ENCODE measurements at places on chromosomes 2 and 18.

DNA sequence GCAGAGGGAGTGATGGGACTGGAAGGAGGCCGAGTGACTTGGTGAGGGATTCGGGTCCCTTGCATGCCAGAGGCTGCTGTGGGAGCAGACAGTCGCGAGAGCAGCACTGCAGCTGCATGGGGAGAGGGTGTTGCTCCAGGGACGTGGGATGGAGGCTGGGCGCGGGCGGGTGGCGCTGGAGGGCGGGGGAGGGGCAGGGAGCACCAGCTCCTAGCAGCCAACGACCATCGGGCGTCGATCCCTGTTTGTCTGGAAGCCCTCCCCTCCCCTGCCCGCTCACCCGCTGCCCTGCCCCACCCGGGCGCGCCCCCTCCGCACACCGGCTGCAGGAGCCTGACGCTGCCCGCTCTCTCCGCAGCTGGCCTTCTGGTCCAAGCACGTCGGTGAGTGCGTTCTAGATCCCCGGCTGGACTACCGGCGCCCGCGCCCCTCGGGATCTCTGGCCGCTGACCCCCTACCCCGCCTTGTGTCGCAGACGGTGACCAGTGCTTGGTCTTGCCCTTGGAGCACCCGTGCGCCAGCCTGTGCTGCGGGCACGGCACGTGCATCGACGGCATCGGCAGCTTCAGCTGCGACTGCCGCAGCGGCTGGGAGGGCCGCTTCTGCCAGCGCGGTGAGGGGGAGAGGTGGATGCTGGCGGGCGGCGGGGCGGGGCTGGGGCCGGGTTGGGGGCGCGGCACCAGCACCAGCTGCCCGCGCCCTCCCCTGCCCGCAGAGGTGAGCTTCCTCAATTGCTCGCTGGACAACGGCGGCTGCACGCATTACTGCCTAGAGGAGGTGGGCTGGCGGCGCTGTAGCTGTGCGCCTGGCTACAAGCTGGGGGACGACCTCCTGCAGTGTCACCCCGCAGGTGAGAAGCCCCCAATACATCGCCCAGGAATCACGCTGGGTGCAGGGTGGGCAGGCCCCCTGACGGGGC lies 4.6 kb downstream of the PROC start:
- DNase-seq: no peak

DNA sequence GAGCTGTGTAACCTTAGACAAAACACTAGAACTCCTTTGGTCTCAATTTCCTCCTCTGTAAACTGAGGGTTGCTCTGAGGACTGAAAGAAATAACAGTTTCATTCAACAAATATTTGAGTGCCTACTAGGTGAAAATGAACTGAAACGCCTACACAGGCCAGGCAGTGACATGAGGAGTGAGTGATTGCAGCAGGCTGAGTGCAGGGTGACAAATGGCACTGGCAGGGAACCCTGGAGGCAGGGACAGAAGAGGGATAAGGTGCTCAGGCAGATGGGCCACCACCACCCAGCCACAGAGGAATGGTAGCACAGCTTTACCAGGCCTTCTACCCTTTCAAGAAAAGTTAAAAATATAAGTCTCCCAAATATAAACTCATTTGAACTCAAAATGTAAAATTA lies 11.5 kb upstream of the RNU4ATAC start:
- no peak for DNase-seq

DNA sequence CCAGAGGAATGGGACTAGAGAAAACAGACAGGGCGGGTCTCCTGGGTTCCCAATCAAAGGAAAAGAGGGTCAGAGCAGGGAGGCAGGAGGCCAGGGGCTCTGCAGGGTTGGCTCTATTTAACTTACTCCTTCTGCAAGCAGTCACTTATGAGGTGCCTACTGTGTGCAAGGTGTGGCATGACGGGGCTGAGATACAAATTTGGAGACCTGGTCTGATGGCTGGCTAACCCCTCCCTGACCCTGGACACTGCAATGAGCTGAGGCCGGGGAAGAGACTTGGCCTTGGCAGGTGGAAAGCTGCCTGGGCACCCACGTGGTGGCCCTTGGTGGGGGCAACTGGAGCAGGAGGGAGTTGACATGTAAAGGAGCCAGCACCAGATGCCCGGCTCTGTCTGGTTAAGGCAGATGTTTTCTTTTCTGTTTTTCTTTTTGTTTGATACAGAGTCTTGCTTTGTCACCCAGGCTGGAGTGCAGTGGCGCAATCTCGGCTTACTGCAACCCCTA lies 148.5 kb upstream of the GATA6 start:
- DNase-seq: no peak

DNA sequence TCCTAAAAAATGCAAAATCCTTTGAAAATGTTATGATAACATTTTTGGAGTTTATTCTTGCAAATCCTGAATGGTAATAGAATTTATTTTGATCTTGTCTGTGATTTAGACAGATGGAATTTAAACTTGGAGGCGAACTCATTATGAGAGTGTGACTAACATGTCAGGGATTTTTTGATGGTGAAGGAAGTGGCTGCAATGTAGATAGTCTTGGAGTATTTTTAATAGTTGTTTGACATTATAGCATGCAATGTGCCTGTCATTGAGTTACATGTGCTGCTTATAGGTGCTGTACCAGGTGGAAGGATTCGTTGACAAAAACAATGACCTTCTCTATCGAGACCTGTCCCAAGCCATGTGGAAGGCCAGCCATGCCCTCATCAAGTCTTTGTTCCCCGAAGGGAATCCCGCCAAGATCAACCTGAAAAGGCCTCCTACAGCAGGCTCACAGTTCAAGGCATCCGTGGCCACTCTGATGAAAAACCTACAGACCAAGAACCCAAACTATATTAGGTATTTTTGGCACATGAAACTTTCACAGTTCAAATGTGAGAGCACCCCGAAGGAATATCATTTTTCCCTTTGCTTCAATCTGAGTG lies 141.8 kb downstream of the MYO1B start:
- no peak for DNase-seq

- no peak for DNase-seq
Observed at GRCh38 chr2:101160454-101160853, 9.3 kb upstream of the TBC1D8 start.

GRCh38 chr2:138615257-138615656 lies 113.7 kb downstream of the SPOPL start:
- no peak for DNase-seq

- DNase-seq: no peak
Observed at GRCh38 chr2:15800495-15801329, 139.6 kb upstream of the MYCN start.

DNA sequence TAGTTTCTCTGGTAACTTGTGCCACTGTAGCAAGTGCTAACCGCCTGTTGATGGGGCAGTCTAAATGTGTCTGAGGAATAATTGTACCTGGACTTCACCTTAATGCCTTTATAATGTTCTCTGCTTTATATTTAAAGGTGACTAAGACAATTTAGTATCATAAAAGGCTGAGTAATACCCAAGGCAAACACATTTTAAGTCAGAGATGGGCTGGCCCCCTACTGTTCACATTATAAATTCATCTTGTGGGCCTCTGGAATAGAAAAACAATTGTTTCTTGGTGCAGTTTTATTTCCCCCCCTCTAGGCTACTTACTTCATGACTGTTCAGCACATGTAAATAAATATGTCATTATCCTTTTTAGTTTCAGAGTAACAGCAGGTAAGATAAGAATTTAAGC lies 559.3 kb upstream of the PIK3C3 start:
- no peak for DNase-seq

DNA sequence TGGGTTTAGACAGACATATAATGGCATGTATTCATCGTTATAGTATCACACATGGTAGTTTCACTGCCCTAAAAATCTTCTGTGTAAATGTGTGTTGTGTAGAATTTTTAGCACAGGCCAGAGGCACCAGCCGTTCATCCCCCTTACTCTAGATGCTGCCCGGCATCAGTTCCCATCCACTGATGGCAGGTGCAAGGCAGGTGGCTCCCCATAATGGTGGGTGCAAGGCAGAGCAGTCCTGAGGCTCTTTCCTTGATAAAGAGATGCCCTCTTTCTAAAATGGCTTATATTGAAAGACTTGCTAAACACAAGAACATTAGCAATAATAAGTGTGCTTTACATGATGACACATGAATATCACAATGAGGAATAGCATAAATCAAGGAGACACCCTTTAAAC lies 508.5 kb downstream of the EPHA4 start:
- no peak for DNase-seq

GRCh38 chr2:46366668-46367052 lies 69.5 kb downstream of the EPAS1 start:
- DNase-seq: no peak

GRCh38 chr2:218837495-218837894 lies 5.9 kb upstream of the PRKAG3 start:
- no peak for DNase-seq

- no peak for DNase-seq
Observed at GRCh38 chr18:47999801-48000248, 69.4 kb upstream of the SMAD2 start.

GRCh38 chr2:205688417-205689200 lies 6.3 kb downstream of the NRP2 start:
- DNase-seq: no peak

GRCh38 chr2:233140077-233140585 lies 80.0 kb downstream of the INPP5D start:
- no peak for DNase-seq

GRCh38 chr2:115413791-115414190 lies 971.4 kb downstream of the DPP10 start:
- no peak for DNase-seq

GRCh38 chr18:40222776-40223175 lies 1732.3 kb upstream of the PIK3C3 start:
- DNase-seq: no peak

DNA sequence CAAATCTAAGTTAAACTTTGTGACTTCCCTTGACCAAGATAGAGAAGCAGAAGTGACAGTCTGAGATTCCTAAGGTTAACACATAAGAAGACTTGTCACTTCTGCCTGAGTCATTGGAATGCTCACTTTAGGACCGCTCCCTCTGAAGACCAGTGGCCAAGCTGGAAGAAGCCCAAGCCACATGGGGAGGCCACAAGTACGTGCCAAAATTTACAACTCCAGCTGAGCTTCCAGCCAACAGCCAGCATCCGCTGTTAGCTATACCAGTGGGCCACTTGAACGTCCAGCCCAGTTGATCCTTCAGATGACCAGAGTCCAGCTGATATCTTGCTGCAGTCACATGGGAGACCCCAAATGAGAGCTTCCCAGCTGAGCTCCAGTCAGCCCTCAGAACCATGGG lies 18.1 kb upstream of the ANTXR1 start:
- DNase-seq: no peak

DNA sequence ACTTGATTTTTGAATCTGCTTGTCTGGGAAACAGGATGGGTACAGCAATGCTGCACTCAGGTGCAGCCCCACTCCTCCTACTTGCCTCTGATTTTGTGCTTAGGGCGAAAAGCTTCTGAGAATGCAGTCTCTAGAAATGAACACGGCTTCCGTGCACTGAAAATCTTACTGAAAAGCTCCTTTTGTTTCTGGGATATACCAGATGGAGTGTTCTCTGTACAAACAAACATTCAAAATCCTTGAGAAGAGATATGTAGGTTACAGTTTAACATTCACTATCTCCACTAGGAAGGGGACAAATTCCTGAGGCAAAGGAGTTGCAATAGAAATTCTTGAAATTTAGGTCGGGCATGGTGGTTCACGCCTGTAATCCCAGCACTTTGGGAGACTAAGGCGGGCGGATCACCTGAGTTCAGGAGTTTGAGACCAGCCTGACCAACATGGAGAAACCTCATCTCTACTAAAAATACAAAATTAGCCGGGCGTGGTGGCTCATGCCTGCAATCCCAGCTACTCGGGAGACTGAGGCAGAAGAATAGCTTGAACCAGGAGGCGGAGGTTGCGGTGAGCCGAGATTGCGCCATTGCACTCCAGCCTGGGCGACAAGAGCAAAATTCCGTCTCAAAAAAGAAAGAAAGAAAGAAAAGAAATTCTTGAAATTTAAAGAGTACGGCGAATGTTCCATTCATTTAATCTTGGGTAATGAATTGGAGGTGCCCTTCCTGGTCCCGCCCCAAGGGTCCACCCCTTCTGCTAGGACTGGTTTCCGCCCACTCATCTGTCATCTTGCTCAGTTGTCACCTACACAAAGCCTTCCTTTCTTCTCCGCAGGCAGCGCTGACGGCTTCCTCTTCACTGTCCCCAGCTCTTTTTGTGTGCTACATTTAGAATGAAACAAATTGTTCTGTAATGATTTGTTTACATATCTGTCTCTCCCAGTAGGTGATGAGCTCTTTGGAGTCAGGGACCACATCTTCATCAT lies 92.4 kb downstream of the SOCS6 start:
- no peak for DNase-seq

DNA sequence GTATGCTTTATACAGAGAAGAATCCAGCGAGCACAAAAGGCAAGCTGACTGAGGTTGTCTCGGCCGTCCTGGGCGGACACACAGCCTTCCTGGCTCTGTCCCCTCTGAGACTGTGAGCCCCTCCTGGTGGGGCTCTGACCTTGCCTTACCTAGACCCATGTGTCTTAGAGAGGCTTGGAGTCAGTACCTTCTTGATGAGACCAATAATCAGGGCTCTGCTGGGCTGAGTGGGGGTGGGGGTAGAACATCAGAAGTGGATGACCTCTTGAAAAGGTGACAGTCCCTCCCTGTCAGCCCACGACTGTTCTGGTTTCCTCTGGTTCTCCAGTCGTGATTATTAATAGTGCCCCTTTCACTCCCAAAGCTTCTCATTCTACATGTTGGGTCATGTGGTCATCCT lies 31.2 kb downstream of the TWIST2 start:
- no peak for DNase-seq

- DNase-seq: no peak
Observed at GRCh38 chr2:19793132-19793750, 108.5 kb downstream of the TTC32 start.

GRCh38 chr18:37393221-37393827 lies 172.3 kb downstream of the CELF4 start:
- no peak for DNase-seq

GRCh38 chr2:86782748-86783147 lies 8.0 kb downstream of the CD8A start:
- DNase-seq: no peak

DNA sequence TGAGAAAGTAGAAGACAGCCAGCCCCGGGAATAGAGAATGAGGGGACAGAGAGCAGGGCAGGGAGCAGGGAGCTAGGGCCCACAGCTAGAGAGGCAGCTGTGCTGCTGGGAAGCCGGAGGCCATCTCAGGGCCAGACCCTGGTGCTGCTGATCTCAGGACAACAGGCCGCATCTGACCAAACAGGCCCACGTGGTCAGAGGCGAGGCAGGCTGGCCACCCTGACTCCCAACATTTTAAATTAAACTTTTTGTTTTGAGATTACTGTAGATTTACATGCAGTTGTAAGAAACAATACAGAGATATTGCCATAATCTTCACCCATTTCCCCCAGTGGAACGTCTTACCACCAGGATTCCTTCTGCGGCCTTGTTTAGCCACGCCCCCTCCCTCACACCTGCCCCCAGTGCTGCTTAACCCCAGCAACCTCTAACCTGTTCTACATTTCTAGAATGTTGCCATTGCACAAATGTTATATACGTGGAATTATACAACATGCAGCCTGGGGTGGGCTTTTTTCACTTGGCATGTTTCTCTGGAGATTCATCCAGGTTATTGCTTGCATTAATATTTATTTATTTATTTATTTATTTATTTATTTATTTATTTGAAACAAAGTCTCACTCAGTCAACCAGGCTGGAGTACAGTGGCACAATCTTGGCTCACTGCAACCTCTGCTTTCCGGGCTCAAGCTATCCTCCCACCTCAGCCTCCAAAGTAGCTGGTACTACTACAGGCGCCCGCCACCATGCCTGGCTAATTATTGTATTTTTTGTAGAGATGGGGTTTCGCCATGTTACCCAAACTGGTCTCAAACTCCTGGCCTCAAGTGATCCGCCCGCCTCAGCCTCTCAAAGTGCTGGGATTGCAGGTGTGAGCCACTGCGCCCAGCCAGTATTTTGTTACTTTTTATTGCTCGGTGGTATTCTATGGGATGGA lies 48.6 kb upstream of the GPR17 start:
- DNase-seq: no peak

GRCh38 chr2:158458617-158458920 lies 1.8 kb downstream of the PKP4 start:
- DNase-seq: no peak
